NCI-H446 (cell line): ENCODE measurements at places on chromosomes 11 and 22.

DNA sequence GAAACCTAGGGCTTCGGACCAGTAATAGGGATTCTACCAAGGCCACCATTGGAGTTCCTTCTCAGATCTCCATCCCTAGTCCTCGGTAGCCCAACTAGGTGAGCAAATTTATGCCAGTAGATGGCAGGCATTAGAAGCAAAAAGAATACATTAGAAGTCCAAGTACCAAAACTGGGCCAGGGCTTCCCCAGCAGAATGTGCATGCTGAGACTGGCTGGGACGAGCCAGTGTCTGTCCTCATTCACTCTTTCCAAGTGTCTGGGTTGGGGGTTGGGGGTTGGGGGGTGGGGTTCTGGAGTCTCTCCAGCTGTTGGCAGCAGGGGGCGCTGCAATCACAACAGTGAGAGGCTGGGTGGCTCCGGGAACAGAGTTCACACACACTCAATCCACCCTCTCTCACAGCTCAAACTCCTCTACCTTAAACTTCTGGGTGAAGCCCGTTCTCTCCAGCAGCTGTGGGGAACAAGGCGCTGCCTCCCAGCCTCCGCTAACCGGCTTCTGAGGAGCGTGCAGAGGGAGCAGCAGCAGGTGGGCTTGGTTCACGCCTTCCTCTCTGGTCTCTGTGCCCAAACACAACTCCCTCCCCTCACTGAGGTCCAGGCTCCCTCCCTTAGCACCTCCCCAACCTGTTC is 57.5 kb downstream of the BTG4 start:
- DNase-seq, result peak; percentile 29

GRCh38 chr22:36764060-36764459 is 11.9 kb downstream of the IFT27 start:
- DNase-seq, result no peak

DNA sequence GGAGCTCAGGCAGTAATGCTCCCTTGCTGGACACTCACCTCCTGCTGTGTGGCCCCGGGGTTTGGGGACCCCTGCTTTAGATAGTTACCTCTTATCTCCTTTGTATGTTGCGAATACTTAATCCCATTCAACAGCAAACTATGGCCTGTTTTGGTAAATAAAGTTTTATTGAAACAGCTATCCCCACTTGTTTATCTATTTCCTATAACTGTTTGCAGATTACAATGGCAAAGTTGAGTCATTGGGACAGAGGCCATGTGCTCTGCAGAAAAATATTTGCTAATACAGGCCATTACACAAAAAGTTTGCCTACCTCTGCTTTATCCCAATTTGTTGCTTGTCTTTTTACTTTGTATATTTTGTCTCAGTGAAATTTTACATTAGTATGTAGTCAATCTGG is 68.4 kb downstream of the CACNA1I start:
- no peak for DNase-seq

GRCh38 chr22:39789788-39790187 is 103.8 kb downstream of the ENTHD1 start:
- no peak for DNase-seq

- DNase-seq, result no peak
Observed at GRCh38 chr11:68373815-68374501, 61.6 kb downstream of the LRP5 start.

DNA sequence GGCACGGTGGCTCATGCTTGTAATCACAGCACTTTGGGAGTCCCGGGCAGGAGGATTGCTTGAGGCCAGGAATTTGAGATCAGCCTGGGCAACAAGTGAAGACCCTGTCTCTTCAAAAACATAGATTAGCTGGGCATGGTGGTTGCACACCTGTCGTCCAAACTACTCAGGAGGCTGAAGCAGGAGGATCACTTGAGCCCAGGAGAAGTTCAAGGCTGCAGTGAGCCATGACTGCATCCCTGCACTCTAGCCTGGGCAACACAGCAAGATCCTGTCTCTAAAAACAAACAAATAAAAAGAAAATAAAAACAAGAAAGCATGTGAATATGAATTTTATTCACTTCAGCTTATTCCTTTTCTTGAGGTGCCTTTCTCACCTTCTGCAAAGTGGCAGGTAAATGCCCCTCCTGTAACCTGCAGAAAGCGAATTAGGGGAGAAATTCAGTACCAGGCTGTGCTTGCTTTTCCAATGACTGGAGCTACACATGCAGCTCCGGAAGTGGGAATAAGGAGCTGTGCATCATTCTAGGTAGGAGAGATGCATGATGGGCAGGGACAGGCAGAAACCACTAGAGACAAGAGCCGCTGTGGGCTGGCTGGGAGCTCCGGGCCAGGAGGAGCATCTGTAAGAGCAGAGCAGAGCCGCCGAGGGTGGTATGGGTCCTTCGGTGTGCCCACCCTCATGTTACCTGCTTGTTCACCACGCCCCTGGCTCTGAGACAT is 14.7 kb upstream of the KCTD17 start:
- DNase-seq, result no peak

- peak; percentile 23 for DNase-seq
Observed at GRCh38 chr11:70470127-70470526, 71.8 kb downstream of the CTTN start.

DNA sequence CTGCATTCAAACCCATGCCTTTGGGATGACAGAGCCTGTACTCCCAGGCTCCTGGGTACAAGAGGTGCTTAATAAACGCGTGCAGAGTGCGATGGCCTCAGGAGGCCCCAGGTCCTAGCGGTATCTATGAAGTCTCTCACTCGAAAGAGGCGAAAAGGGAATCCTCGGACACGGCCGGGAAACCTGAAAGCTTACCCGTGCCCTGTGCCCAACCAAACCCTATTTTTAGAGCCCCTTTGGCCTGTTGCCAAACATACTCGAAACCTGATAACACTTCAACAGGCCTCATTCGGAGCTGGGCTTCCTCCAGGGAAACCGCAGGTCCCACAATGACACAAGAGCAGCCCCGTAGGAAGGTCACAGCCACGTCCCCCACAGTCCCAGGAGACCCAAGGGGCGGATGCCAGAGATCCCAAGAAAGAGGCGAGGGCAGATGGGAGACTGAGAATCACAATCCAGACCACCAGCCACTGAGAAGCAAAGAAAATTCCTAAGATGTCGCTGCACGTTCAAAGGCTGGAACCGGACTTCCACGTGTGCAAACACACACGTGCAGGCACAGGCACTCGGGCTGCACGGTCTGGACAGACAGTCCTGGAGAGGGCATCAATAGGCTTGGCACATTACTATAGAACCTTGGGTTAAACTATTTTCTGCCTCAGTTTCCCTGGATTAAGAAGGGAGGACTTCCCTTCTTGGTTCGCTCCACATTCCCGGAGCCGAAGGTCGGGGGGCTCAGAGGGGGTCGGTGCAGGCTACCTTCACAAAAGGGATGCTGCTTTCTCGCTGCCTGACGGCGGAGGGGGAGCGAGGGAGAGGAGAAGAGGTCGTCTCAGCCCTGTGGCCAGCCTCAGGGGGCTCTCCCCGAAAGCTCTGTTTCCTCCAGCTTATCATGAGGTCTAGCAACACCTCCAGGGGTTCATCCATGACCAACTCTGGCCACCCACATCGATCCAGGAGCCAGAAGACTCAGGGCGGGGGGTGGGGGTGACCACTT is 8.2 kb downstream of the PDGFB start:
- no peak for DNase-seq

DNA sequence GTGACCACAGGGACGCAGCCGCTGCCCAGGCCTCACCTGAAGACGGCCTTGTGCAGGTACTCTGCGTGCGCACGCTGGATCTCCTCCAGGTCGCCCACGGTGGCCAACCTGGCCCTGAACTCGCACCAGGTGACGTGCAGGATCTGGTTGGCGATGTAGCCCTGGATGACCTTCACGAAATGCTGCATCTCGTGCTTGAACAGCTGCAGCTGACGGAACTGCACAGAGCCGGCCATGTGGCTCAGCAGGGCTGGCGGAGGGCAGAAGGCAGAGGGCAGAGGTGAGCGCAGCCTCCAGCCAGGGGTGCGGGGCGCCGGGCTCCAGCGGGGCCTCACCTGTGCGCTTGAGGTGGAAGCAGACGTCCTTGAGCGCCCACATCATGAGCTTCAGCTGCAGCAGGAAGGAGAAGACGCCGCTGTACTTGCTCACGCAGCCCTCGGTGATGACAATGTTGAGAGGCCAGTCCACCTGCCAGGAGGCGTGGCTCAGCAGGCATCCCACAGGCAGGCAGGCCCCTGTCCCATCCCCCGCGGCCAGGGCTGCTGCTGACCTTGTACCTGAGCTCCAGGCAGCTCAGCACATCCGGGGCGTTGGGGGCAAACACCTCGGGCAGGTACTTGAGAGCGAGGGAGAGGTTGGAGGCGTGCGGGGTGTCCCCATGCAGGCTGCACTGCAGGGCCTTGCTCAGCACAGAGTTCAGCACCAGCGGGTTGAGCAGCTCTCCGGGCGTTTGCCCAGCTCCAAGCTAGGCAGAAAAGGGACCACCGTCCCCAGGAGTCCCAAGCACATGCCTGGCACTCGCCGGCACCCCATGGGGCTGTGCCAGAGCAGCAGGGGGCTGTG is 17.6 kb downstream of the SELENOO start:
- no peak for DNase-seq
